Central memory CD8-positive, alpha-beta T cell (primary cell): ENCODE measurements at places on chromosomes 7 and 10.

DNA sequence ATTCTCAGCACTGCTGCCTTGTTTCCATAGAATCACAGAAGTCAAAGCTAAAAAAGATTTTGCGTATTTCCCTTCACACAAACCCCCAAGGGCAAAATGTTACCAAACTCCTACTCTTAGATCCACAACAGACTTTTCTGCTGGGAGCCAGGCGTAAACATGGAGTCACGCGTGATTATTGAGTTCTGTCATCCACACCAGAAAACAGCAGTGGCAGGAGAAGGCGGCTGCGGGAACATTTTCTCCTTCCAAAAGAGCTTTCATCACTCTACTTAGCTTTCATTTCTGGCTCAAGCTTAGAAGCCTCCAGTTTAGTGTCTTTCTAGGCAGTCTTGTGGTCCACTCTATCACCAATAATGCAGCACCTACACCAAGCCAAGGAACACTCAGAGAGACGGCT, 712.9 kb upstream of the NRP1 start:
- no peak for DNase-seq

GRCh38 chr7:104252409-104253134, 44.8 kb upstream of the ORC5 start:
- no peak for DNase-seq

- no peak for DNase-seq
These were observed 250.9 kb upstream of the MKLN1 start for GRCh38 chr7:131076711-131077181.

DNA sequence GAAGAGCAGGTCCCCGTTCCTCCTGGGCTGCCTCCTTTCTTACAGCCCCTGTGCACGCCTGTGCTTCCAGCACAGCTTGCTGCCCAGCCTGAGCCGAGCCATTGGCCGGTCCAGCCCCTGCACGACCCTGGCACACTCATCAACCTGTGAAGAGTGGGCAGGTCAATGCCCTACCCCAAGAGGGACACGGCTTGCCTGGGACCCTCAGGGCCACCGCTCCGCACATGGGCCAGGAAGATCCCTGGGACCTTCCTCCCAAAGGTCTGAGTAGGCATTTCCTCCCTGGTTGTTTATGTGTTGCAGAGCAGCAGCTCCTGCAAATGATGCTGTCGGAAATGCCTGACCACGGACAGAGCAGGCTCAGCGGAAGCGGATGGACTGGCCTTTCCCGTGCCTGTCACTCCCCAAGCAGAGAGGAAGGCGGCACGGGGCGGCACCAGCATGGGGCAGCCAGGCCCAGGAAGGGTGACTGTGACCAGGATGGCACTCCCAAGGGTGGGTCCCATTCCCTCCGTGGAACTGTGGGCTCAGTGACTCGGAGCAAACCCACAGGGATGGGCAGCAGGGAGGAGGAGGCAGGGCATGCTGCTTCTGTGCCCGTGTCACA, 252.5 kb downstream of the TNS3 start:
- no peak for DNase-seq

GRCh38 chr10:66259836-66260235, 666.0 kb upstream of the LRRTM3 start:
- no peak for DNase-seq

DNA sequence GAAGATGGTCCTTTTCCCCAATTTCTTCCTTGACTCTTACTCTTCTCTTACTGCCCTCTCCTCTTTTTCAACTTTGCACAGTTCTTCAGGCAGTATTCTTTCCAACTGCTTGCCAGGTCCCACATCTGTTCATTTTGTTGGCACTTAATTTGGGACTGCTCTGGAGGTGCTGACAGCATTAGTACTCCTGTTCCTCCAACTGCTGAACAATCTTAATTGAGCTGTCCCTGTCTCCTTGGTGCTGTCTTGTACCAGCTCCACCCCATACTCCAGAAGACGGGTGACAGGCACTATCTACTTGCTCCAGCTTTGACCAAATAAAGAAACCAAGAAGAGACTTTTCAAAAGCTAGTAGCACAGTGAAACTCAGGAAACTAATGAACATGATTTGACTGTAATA, 160.0 kb downstream of the PDE1C start:
- DNase-seq = no peak

GRCh38 chr10:46536171-46536570, 20.3 kb downstream of the GPRIN2 start:
- no peak for DNase-seq

DNA sequence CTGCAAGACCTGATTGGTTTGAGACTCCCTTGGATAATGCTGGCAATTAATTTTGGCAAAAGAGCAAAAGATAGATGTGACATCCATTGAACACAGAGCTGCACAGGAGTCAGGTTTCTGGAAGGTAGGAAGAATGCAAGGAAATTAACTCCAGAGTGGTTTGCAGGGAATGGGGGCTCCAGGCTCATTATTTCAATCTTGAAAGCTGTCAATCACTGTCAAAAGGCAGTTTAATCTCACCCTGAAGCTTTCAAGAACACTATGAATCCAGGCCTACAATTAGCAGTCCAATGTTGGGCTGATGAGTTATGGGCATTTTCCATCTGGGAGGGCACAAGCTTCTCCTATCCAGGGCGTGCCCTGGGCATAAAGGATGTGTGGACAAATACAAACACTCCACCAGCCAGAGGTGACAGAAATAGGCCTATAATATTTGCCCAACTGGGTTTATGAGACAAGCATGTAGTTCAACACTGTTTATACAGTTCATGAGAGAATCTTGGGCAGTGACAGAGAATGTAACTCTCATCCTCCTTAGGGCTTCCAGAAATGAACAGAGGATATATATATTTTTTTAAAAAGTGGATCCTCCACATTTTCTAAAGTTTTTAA, 80.5 kb downstream of the KCNMA1 start:
- DNase-seq = no peak

DNA sequence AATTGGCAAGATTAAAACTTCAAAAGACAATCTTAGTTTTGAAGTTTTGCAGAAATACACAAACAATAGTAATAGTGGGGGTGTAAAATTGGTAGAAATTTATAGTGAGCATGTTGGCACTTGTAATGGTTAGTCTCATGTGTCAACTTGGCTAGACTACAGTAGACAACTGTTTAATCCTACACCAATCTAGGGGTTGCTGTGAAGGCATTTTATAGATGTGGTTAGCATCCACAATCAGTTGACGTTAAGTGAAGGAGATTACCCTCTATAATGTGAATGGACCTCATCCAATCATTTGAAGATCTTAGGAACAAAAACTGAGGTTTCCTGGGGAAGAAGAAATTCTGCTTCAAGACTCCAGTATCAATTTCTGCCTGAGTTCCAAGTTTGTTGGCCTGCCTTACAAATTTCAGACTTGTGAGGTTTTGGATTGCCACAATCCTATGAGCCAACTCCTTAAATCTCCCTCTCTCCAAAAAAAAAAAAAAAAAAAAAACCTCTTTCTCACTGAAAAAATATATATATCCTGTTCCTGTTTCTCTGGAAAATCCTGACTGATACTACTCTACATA, 531.6 kb upstream of the IGFBP3 start:
- no peak for DNase-seq

- no peak for DNase-seq
These were observed 19.1 kb downstream of the DNAJB6 start for GRCh38 chr7:157355784-157356511.

DNA sequence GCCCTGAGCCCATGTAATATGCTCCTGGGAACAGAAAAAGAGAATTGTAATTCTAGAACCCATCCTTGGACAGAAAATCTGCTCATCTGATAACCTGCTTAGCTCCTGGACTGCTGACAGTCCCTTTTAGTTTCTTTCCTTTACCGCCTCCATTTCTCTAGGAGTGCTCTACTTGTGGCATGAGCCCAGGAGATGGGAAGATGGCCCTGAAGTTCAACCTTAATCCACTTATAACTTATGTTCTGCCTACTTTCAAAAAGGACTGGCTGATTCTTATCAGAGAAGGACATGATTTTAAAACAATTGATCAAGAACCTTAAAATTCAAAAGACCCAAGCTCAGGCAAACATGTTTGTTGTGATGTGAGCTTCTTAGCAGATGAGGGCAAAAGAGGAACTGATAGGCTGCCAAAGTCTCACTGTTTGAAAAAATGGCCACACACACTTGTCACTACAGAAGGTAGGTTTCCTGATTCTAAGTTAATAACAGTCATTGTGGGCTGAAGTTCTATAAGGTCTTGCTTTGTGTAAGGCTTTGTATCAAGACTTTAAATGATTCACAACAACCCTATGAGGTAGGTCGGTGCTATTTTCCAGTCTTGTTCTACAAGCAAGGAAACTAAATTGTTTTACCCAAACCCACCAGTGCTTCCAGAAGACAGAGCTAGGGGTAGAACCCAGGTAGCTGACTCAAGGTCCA, 94.3 kb upstream of the AFAP1L2 start:
- DNase-seq = no peak

- DNase-seq = no peak
These were observed 48.3 kb downstream of the ZMIZ1 start for GRCh38 chr10:79116801-79117723.

DNA sequence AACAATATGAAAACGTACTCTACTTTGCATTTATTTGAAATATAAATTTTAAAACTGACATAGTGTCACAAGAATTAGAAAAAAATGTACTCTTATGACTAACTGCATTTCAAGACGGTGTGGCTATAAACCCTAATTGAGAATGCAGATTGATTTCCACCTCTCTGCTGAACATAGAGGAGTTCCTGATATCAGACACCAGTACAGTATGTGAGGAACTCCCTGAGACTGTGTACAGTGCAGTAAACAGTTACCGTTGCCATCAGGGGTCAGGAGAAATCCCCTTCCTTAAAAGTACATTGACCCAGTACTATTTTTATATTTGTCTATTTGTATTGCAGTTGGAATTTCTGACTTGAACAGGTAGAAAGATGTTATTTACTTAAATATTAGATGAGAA, 61.8 kb upstream of the DKK1 start:
- no peak for DNase-seq

GRCh38 chr7:112023786-112024185, 182.4 kb downstream of the DOCK4 start:
- DNase-seq = no peak

- no peak for DNase-seq
These were observed 108.3 kb downstream of the SORCS1 start for GRCh38 chr10:107056182-107056581.

DNA sequence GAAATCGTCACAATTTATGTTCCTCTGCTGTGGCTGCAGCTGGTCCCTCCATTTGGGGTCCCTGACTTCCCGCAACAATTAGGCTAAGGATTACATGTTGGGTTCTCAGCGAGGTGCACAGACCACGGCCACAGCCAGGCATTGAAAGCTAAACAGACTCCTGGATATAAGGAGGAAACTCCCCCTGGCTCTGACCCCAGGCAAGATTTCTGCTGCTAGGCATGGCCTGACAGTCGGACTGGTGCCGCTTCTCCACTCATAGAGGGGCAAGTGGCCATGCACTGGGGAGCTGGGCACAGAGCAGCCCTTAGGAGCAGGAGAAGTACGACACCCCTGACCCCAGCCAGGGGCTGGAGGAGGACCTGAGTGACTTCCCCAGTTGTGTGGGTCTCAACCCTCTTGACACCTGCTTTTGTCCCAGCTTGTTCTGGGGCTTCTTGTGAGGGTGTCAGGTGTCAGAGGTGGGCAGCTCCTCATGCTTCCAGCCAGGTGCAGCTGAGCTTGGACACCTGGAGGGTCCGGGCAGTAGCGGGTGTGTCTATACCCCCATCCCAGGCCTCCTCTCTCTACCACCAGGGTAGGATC, 38.3 kb downstream of the TSPAN15 start:
- no peak for DNase-seq

- no peak for DNase-seq
These were observed 202.7 kb downstream of the FAM107B start for GRCh38 chr10:14571866-14572507.

DNA sequence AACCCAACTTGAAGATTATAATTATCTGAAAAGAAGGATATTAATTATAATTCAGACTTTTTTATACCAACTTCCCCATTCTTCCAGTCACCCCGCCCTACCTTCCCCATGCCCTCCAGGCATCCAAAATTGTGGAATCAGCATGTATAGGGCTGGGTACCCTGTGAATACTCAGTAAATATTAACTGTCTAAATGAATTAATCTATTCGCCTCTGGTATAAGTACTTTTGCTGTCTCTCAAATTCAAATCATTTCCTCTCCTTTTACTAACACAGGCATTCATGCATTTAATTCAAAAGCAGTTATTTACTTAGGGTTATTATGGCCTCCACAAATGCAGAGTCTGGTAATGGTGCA, 26.5 kb upstream of the GOT1 start:
- no peak for DNase-seq

- no peak for DNase-seq
These were observed 20.8 kb downstream of the MICU1 start for GRCh38 chr10:72605122-72605521.

GRCh38 chr7:94421681-94422080, 27.0 kb downstream of the COL1A2 start:
- DNase-seq = no peak

GRCh38 chr7:72152161-72153131, 259.7 kb downstream of the CALN1 start:
- DNase-seq = no peak

DNA sequence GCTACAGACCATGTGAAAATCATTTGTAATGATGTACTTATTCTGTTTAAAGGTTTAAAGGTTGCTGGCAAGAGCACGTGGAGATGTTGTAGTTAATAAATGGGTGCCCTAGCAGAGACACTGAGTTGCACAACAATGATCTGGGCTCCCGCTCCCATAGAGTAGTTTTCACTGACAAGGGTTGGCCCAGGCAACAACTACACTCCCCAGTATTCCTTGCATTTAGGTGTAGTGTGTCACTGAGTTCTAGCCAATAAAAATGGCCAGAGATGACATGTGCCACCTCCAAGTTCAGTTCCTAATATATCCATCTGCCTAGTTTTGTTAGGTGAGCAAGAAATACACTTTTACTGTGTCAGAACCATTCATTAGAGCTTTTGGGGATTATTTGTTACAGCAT, 392.1 kb upstream of the MTPN start:
- no peak for DNase-seq

DNA sequence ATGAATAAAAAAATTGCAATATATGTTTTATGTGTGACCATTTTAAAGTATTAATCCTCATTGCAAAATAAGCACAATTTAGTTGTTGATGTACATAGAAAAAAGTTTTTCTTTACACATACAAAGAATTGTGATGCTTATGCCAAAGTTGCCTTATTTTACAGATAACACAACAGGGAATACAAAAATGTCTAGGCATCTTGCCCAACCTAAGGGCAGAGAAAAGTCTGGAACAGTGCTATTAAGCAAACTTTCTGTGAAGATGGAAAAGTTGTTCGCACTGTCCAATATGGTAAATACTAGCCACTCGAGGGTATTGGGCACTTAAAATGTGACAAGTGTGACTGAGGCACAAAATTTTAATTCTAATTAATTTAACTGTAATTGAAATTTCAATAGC, 190.2 kb upstream of the HGF start:
- DNase-seq = no peak

GRCh38 chr10:77173615-77174461, 463.8 kb downstream of the KCNMA1 start:
- peak; percentile 53 for DNase-seq

GRCh38 chr7:5332579-5332978, 49.8 kb downstream of the SLC29A4 start:
- no peak for DNase-seq

GRCh38 chr7:17405786-17406185, 107.3 kb downstream of the AHR start:
- DNase-seq = no peak

GRCh38 chr10:12844811-12845483, 156.6 kb downstream of the CCDC3 start:
- no peak for DNase-seq
